ENCODE measurements at places on chromosomes 6 and 20.

DNA sequence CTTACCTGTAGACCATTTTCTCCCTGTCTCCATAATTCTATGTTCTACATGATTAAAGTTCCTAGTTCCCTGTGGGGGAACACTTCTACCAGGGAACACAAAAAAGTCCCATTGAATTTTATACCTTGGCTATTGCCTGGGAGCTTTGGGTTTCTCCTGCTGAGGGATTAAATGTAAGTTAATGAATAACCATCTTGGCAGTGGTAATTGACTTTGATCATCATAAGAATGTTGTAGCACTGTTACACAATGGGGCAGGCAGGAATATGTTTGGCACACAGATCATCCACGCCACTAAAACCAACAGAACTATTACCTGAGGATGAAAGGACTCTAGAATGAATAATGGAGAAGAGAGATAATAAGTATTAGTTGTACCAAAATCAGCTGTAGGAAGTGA is 1106.2 kb upstream of the GJE1 start:
- no peak for DNase-seq

GRCh38 chr20:64102647-64103354 is 4.6 kb downstream of the NPBWR2 start:
- DNase-seq: peak; percentile 66

DNA sequence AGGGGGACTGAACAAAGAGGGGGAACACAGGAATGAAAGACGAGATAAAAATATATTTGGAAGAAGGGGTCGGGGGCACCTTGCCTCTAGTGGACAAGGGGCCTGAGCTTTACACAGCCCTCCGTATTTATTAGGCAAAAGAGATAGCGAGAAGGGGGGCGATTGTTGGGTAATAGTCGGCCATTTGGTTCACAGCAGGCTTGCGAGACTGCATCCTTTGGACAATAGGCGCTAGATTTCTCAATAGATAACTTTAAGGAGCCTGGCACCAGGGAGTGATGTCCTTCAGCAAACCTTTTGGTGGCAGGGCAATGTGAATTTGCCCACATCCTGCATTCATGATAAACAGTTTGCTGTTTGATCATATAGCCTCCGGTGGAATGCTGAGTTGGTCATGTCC is 3.0 kb upstream of the NANP start:
- no peak for DNase-seq

DNA sequence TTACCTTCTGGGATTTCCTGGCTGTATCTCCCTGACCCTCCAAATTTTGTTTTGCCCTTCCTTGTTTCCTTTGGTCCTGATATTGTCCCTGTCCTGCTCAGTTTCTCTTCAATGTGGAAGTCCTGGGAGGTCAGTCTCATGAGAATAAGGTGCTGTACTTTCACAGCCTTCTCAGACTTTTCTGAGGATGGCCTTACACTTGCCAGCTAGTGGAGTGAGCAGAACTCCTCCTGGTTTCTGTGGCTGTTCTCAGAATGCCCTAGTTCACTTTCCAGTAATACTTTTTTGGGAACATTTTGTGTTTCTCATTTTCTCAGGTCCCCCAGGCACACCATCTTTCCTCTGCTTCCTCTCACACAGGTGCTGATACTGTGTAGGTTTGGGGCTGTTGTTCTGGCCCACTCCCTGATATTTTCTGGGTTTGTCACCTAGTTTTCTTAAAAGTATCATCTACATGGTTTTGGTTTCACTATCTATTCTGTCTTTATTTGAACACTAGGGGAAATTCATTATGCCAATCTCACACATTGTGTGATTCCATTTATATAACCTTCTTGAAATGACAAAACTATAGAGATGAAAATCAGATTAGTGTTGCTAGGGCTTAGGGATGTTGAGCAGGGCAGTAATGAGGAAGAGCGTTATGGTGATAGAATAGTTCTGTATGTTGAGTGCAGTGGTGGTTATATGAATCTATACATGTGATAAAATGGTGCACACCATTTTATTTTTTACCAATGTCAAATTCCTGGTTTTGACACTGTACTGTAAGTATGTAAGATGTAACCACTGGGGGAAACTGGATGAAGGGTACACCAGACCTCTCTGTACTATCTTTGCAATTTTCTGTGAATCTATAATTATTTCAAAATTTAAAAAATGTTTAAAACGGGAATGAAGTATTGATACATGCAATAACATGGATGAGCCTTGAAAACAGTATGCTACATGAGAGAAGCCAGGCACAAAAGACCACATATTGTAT is 27.2 kb upstream of the BRPF3 start:
- no peak for DNase-seq

GRCh38 chr6:87944541-87944954 is 103.1 kb upstream of the SPACA1 start:
- peak; percentile 86 for DNase-seq

DNA sequence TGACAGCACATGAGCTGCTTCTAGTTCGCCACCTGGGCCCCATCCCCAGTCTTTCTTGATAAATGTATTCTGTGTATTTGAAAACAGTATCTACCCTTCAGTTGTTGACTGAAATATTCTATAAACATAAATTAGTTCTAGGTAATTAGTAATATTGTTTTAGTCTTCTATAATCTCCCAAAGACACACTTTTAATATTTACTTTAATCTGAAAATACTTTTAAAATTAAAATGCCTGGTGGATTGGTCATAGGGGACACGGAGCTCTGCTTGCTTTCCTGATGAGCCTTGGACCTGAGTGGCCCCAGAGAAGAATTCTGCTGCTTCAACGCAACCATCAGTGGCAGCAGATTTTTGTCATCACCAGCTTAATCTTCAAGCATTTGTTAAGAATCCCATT is 234.5 kb downstream of the THBS2 start:
- no peak for DNase-seq

GRCh38 chr6:139699911-139700310 is 325.5 kb upstream of the CITED2 start:
- no peak for DNase-seq

DNA sequence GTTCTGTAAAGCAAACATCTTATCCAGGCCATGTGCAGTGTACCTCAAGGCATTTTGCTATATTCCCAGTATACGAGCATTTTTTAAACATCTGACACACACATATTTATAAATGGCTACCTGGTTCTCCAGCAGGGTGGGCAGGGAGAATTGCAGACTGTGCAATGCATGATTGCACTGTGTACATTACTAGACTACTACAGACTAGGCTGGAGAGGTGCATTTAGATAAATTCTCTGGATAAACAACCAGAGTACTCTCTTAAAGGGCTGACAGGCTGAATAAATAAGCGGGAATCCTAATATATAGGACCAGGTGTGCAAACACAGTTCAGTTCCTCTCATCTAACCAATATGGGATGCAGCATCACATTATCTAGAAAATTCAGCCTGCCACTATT is 428.3 kb upstream of the ARID1B start:
- no peak for DNase-seq

GRCh38 chr6:118896339-118897136 is 2.6 kb downstream of the ASF1A start:
- peak; percentile 51 for DNase-seq

DNA sequence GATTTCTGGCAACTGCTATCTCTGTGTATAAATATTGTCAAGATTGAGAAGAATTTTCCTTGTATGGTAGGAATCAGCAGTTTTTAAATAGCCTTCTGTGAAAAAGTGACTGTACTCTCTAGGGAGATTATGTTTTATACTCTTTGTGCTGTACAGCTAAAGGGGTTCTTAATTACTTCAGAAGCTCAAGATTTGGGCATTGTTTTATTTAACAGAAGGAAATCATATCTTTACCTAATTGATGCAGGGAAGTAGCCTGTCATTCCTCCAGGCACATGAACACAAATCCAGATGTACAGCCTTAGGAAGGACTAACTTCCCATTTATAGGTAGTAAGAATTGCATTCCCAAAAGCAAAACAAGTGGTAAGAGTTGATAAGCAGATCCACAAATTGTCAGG is 1.3 kb downstream of the CALHM5 start:
- no peak for DNase-seq

DNA sequence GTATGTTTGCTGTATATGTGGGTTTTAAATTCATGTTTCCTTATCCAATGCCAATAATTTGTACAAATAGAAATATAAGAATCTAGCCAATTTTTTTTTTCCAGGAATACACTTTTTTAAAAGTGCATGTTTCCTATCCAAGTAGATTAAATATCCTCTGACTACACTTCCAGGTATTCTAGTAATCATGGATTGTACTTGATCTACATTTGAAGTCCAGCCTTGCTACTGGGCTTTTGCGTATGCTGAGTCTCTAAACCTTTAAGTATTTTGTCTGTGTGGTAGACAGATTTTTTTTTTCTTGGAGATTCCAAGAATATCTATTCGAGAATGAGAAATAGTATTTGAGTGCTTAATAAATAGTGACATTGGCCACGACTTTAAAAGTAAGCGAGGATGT is 188.3 kb downstream of the SASH1 start:
- no peak for DNase-seq

DNA sequence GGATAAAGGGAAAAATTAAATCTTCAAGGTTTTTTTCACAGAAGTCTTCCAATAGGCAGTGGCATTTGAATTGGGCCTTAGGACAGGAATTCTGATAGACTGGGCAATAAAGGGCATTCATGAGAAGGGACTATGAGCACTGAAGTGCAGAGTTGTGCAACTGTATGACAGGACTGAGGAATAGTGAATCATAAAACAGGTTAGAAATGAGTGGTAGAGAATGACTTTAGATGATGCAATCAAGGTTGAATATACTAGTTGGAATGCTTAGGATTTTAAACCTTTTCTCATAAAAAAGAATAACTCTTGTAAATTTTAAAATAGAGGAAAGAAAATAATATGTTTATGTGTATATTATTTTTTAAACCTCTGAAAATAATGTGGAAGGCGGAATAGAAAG is 944.7 kb downstream of the PHF3 start:
- no peak for DNase-seq

DNA sequence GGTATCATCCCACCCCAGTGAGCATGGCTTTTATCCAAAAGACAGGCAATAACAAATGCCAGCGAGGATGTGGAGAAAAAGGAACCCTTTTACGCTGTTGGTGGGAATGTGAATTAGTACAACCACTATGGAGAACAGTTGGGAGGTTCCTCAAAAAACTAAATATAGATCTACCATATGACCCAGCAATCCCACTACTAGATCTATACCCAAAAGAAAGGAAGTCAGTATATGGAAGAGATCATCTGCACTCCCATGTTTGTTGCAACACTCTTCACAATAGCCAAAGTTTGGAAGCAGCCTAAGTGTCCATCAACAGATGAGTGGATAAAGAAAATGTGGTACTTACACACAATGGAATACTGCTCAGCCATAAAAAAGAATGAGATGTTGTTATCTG is 5.9 kb upstream of the KIAA1755 start:
- DNase-seq: no peak

GRCh38 chr6:26388014-26388413 is 5.1 kb downstream of the BTN2A2 start:
- no peak for DNase-seq

DNA sequence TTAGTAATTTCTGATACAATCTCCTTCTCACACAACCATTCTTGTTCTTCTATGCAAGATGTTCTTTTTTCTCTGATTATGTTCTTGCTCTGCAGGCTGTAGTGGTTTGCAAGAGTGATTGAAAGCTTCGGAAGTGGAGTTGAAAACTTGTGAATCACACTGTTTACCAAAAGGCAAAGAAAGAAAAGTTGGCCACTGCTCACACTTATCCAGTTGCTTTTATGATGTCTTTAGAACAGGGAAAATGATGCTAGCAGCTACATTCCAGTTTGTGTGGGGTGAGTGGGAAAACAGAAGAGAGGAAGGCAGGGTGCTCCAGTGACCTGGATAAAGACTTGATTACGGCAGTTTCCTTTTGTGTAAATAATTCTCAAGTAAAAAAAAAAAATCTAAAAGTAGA is 583.3 kb downstream of the TENT5A start:
- DNase-seq: peak; percentile 4

- no peak for DNase-seq
Observed at GRCh38 chr6:156449128-156449527, 328.1 kb upstream of the ARID1B start.

GRCh38 chr20:32681175-32682084 is 7.7 kb upstream of the C20orf203 start:
- peak; percentile 85 for DNase-seq

- no peak for DNase-seq
Observed at GRCh38 chr6:68958327-68958726, 323.2 kb downstream of the ADGRB3 start.

DNA sequence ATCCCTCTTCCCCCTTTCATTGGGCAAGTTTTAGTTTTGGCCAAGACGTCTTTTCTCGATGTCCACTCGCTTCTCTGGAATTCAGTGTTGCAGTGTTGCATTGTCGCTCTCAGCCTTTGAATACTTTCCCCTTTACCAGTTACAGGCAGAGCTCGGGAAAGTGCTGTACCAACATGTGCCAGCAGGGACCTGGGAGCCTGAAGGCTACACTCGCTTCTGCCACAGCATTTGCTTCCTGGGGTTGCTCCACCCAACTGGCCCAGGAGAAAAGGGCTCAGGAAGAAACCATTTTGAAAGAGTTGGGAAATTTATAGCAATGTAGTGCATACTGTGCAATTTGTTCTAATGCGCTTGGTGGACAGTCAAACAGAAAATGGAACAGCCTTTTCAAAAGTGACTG is 78.6 kb downstream of the LINC00237 start:
- DNase-seq: peak; percentile 45

- DNase-seq: no peak
Observed at GRCh38 chr20:21083825-21084325, 22.3 kb downstream of the LINC00237 start.

DNA sequence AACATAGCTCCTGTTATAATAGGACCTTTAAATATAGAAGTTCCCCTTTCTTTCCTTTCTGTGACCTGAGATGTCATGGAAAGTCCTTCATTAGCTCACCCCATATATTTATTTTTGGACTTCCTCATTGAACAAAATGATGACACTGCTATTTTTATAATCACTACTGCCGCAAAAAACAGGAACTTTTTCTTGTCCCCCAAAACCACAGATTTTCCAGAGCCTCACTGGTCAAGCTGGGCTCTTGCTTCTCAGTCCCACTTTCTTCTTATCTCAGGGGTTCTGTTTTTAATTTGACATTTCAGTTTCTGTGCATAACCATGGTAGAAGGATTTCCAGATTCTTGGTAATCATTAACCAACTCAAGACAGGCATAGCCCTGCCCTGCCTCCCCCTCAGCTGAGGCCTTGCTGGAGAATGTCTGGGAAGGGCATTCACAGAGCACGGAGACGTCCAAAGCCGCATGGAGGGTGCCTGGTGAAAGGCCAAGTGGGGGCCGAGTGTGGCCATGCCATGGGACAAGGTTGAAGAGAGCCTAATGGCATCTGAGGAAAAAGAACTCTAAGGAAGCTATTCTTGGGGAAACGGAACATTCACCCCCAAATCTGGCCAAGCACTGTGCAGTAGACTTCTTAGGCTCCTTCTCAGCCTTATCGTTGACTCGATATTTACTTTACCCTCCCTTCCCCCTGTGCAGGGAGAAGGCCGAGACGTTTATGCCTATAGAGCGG is 73.7 kb downstream of the EDN1 start:
- DNase-seq: no peak
